CD4-positive, alpha-beta T cell treated with Interleukin-17A for 4 hours (primary cell): ENCODE measurements at places on chromosomes 1 and 21.
A peak's percentile ranks its signal among the peaks of the same experiment; 100 is the strongest.

DNA sequence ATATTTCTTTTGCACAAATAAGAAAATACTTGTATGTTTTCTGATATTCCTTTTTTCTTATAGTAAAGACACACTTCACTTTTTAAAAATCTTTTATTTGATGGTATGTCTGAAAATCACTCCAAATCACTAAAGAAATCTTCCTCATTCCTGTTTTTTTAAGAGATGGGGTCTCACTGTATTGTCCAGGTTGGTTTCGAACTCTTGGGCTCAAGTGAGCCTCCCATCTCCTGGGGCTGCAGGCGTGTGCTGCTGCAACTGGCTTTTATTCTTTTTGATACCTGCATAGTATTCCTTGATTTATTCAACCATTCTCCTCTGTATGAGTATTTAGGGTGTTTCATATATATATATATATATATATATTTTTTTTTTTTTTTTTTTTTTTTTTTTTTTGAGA, 88.1 kb downstream of the OSBPL9 start:
- DNase-seq, result no peak

- DNase-seq, result no peak
These were observed 10.9 kb downstream of the RD3 start for GRCh38 chr1:211480941-211481545.

DNA sequence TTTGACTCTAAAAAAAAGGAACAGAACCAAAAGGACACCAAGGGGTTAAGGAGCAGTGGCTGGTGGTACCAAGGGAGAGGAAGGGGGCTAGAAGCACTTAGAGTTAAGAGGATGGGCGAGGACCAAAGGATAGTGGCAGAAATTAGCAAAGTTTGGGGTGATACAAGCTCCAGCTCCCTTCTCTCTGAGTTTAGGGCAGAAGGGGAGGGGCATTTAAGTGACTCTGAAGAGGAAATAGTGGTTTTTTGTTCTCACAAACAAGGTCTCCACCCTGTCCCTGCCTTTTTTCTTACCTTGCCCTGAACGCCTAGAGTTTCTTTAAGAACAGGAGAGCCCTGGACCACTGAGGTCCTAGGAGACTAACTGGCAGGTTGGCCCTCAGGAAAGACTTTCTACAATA, 3.3 kb downstream of the CDC42SE1 start:
- DNase-seq, result peak; percentile 55

GRCh38 chr21:42299324-42300044, 15.7 kb downstream of the TFF3 start:
- DNase-seq, result peak; percentile 29

DNA sequence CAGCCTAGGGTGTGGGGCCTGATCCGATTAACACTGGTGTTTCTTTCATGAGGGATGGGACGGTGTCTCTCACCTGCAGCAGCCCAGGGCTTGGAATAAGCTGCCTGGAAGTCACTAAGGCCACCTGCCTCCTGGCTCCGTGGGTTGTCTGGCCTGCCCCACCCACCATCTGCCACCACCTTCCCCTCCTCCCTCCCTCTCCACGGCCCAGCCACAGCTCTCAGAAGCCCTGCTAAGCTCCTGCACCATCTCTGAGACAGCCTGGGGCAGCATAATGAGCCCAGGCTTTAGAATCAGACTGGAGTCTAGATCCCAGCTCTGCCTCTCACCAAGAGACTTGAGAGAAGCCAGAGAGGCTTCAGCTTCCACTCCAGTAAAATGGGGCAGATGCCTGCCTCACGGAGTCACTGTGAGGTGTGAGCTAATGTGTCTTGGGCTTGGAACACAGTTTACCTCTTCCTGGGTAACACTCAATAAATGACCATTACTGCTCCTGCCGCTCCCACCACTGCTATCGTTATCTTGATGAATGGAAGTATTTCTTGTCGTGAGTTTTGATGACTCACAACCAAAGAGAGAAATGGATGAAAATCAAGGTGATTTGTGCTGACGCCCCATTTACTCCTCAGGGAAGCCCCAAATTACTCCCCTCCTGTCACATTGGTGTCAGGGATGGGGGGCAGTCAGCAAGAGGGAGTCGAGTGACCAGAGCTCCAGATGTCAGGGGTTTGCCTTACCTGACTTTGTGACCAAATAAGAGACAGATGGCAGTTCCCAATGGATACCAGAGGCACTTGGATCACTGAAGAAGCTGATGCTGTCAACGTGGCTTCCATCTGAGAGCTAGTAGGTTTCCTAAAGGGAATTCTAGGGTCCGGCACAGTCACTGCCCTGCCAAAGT, 23.5 kb upstream of the C1QA start:
- no peak for DNase-seq

GRCh38 chr1:204431310-204432184, 19.9 kb upstream of the PPP1R15B start:
- DNase-seq, result peak; percentile 88

- DNase-seq, result no peak
These were observed 14.6 kb downstream of the RIPK4 start for GRCh38 chr21:41752231-41752681.

DNA sequence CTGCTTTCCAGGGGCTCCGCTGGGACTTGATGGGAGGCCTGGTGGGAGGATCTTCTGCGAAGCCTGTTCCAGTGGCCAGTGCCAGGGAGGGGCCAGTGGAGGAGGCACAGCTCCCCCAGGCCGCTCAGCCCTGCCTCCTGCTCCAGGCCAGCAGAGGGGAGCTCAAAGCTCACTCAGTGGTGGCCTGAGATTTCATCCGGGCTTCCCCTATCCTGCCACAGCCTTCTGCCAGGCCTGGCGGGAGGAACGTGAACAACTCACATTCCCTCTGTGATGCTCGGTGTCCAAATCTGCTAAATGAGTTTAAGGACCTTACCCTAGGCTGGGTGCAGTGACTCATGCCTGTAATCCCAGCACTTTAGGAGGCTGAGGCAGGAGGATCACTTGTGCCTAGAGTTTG, 3.3 kb downstream of the CLCNKB start:
- DNase-seq, result no peak

DNA sequence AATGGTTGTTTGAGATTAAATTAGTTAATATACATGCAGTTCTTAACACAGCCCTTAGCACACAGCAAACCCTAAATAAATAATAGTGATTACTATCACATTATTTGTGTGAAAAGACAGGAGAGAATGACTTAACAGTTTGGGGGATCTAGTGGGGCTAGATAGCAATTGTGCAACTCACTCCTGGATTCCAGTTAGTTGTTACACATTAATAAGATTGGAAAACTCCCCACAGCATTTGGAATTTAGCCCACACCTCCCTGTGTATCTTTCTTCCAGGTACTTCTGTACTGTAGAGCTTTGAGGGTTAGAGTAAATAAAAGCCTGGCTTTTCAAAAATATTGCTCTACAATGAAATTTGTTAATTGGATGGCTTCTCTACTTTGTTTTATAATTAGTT, 93.2 kb downstream of the KCTD3 start:
- no peak for DNase-seq

DNA sequence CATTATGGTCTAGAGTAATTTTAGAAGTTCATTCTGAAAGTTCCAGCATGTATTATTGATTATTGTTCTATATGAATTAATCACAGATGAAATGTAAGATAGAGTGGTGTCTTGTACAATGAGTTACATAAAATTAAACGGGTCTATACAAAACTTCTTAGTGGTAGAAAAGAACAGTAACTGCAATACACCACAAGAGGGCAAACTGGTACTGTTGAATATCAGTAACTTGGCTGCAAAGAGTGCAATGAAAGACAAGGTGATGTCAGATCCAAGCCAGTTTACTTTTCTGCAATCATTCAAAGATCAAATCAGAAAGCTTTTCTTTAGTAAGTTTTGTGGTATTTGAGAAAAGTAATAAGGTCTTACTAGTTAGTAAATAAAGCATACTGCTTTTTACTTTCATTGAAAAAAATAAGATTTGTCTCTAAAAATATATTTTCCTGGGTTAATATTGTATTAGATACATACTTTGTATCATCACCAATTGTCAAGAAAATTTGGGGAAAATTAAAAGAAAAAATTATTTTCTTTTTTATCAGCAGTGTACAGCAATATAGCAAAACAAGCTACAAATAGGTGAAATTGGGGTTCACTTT, 66.4 kb upstream of the BTG3 start:
- peak; percentile 13 for DNase-seq

GRCh38 chr1:55483523-55483922, 268.4 kb upstream of the USP24 start:
- no peak for DNase-seq

DNA sequence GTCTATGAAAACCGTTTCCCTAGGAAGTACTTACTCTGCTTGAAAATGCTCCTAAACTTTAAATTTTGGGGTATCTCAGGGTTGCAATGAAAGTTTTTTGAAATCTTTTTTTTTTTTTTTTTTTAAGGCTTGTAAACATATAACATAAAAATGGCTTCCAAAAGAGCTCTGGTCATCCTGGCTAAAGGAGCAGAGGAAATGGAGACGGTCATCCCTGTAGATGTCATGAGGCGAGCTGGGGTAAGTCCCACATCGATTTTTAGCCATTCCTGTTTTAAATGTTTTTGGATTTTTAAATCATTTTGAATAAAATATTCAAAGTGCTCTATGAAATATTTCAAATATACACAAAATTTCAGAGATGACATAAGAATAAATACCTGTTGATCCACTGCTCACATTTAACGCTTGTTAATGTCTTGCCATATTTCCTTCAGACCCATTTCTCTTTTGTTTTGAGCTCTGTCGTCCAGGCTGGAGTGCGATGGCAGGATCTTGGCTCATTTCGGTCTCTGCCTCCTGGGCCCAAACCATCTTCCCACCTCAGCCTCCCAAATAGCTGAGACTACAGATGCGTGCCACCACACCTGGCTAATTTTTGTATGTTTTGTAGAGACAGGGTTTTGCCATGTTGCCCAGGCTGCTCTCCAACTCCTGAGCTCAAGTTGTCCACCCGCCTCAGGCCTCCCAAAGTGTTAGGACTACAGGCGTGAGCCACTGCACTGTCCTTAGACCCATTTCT, 1.3 kb downstream of the PARK7 start:
- DNase-seq, result no peak

- no peak for DNase-seq
These were observed 11.7 kb downstream of the OPTC start for GRCh38 chr1:203505526-203506204.

DNA sequence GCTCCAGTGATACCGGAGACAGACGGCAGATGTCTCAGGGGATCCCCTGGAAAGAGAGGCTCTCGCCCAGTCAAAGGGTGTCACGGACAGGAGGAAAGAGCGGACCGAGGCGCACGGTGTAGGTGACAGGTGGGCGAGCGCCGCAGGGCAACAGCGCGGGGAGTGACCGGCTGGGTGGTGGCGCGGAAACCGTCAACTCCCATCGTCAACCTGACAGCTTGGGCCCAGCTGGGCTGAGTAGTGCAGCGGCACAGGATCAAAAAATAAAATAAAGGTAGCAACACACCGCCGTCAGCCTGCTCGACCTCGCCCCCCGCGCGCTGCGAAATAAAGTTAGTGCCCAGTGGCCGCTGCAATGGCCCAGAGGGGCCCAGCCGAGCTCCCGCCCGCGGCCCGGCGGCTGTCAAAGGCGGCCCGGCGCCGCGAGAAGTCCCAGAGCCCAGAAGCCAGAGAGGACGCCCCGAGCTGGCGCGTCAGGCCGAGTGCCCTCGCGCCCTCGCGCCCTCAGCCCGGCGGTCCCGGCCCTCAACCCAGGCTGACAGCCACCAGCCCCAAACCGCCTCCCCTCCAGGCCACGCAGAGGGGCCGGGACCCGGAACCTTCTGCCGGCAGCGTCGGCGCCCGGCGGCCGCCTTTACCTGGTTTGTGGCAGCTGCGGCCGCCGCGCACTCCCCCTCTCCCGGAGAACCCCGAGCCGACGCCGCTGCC, at the start of gene LYST:
TSS of gene LYST (minus strand) at position 702 of the 708 bp plus-strand sequence. CDS start 36,489 bp downstream, outside the sequence.
- DNase-seq, result peak; percentile 61

DNA sequence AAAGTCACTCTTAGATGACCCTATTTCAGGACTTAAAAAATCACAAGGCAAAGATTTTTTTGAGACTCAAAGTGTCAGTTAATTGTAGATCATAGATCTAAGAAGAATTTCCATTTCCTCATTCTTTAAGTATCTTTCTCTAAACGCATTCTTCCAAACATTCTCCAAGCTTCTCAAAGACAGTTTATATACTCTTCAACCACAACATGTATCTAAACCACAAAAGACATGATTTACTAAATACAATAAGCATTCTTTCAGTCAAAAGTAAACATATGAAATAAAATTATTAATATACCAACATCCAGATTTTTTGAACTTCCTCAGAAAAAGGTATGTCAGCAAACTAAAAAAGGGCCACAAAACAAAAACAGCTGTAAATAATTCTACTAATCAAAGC, 24.4 kb downstream of the RC3H1 start:
- no peak for DNase-seq

- DNase-seq, result no peak
These were observed 3.7 kb upstream of the PEX11B start for GRCh38 chr1:145922266-145922665.

DNA sequence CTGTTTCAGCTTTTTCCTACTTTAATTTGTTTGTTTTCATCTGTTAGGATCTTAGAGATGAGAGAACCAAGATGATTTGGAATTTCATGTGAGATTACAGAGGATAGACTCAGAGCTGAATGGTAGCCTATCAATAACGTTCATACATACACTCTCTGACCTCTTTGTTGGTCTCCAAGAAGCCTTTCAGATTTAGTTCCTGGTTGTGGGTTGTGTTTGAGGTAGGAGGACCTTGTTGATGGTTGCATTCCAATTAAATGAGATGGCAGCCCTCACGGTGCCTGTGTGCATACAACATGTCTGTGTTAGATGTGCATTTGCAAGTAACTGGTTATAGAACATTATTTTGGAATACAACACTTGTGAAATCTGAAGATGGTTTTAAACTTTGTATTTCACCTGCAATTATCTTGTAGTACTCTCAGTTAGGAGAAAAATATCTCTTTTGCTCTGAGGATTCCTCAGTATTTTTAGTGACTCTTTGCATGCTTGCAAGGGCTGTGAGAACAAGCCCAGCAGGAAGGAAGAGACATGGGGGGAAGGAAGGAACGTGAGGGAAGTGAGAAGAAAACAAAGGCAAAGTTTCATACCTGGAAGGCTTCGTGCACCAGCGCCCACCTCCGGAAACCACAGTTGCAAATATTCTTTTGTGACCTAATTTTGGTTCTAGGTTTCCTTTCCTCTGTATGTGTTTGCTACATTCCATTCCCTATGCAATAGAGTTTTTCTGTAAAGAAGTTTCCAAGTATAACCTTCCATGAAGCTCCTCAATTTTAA, 291.8 kb downstream of the DISC1 start:
- DNase-seq, result peak; percentile 60

DNA sequence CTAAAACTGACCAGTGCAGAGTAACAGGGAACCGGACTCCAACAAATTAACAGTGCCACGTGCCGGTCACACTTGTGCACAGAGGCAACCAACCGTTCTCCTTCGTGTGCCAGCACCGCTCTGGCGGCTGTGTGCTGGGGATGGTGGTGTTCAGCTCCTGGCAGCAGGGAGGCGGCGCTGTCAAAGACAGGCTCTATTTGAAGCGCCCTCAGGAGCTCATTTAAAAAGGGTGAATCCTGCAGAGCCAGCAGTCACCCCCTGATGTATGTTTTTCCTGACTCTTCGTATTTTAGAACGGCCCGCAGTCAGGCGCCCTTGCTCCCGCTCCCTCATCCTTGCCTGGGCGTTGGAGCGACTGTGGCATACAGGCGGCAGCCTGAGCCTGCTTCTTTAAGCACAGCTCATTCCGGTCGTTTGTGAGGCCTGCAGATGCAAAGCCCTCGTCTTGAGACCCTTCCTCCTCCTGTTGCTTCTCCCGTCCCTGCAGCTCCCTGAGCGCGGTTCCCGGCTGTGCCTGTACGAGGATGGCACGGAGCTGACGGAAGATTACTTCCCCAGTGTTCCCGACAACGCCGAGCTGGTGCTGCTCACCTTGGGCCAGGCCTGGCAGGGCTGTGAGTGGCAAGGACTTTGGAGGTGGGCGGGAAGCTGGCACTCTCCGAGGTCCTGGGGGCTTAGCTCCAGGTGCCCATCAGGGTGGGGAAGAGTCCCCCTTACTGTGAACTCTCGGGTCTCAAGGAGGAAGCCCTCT, 1.1 kb downstream of the DFFB start:
- no peak for DNase-seq
